Hematopoietic multipotent progenitor cell treated with erythropoietin and hydrocortisone succinate and interleukin-3 and kit ligand, for 8 days (in vitro differentiated cells): ENCODE measurements at places on chromosomes 5 and 9.

- no peak for DNase-seq
Observed at GRCh38 chr9:99108131-99108530, 3.2 kb downstream of the TGFBR1 start.

GRCh38 chr9:109802491-109802890 lies 22.5 kb downstream of the PALM2AKAP2 start:
- DNase-seq: no peak

GRCh38 chr5:32436553-32437242 lies 7.8 kb downstream of the ZFR start:
- no peak for DNase-seq

DNA sequence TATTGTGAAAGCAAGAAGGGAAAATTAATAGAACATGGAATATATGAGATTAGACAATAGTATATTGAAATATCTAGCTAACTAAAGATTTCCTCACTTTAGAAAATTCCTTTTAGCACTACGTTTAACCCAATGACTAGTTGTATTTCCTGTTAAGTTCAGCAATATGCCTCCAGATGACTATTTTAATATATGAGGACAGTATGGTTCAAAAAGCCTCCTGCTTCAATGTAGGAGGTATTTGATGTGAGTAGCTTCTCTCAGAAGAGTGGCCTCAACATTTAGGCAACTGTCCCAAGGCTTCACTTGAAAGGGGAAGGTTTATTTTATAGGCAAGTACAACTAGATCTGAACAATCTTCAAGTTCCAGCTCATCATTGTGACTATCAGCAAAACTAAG lies 2.0 kb upstream of the MEF2C start:
- no peak for DNase-seq

DNA sequence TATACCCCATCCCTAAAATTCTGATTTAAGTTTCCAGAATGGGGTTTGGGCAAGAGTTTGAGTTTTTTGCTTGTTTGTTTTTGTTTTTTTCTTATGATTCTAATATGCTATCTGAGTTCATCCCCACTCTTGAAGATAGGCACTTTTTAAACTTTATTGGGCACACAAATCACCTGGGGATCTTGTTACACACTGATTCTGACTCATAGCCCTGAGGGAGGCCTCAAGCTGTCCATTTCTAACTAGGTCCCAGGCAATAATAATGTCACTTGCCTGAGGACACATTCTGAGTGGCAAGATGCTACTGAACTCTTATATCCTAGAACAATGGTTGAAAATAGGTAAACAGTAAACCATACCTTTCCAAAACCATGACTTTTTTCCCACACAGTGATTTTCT lies 22.8 kb upstream of the ABLIM3 start:
- no peak for DNase-seq

DNA sequence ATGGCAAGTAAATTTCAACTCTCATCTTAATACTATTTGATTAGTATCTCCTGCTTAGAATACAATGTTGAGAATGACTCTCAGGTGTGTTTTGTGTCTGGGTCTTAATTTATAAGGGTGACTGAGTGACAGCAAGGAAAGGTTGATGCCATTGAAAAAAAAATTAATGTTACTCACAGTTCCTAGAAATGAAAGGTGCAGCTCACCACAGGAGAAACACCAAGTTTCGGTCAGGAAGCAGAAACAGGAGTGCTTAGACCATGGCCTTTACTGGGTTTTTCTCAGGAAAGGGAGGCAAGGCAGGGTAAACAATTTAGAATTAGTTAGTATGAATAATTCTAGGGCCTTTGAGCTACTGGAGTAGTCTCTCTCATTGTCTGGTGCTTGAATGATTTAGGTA lies 159.2 kb upstream of the C9orf72 start:
- DNase-seq: no peak

DNA sequence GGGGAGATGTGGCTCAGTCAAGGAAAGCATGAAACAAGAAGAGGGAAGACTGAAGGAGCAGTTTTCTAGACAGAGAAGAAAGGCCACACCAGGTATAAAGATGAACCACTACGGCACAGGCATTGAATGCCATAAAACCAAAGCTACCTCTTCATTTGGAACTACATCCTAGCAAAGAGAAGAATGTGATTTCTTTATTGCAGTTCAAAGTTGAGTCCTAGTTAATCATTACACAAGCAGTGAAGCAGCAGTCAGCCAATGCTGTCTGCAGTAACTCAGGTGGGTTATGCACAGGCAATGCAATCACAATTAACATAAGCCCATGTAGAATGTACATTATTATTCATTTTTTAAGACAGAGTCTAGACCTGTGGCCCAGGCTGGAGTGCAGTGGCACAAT lies 21.7 kb upstream of the PCAT7 start:
- no peak for DNase-seq

GRCh38 chr5:156934450-156935211 lies 28.4 kb downstream of the TIMD4 start:
- peak; percentile 24 for DNase-seq

DNA sequence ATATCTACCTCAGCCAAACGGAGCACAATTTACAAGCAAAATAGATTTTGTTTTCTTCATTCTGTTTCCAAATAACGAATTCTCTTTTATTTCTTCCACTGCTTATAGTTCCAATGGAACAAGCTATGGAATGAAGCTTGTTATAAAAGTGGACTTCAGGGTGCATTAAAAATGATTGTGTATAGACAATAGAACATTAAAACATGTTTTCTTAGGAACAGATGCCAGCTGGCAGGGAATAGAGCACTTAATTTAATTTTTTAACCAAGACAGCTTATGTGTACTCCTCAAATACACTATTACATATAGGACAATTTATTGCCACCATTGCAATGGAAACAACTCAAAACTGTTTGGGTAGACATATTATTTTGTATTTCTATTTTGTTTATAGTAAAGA lies 860.1 kb upstream of the TYRP1 start:
- no peak for DNase-seq

DNA sequence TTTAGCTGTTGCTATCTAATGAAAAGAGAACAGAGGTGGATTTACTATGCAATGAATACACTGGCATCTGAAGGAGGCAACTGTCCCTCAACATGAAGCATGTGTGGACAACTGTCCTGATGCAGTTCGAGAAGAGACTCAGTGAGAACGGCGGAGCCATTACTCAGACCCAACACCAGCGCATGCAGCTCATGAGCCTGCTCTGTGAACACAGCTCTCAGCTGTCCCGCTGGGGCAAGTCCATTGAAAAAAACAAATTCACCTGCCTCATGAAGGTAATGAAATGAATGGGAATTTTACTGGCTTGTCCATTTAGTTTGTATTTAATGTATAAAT lies 78.8 kb downstream of the SPTLC1 start:
- no peak for DNase-seq

DNA sequence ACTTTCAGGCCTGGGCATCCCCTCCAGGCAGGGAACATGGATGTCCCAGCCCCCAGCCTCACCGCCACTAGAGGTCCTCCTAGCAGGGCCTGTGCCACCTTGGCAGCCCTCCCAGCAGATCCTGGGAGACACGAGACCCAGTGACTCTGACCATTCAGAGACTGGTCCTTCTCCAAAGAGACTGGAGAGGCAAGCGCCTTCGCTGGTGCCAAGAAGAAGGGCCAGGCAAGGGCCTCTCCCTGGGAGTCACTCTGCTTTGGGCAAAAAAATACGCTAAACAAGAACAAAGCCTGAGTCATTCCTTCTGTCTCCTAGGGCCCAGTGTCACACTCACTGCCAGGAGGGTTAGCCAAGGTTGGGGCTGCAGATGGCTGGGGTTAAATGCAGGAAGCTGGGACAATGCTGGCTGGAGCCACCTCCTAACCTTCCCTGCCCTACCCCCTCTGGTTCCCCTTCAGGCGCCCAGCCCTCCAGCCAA lies 35.3 kb upstream of the SMIM23 start:
- peak; percentile 34 for DNase-seq

DNA sequence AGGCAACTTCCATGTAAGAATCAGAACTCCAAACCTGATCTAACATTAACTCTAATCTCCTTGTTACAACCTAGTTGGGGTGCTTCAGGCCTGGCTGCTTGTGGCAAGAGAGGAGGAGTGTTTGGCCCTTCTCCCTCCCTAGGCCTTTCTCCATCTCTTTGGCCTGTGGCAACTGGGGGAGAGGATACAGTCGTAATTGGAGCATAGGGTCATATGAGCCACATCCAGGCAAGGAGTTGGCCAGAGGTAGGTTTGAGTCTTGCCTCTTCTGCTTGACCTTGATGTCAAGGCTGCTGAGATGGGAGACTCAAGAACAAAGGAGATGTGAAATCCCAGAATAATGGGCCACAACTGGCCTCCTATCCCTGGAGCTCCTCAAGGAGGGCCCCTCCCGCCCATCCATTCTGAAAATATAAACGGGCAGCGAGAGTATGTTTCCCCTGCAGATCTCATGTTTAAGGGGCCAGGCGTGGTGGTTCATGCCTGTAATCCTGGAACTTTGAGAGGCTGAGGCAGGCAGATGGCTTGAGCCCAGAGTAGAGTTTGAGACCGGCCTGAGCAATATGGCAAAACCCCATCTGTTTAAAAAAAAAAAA lies 59.3 kb upstream of the ANGPTL2 start:
- DNase-seq: no peak

GRCh38 chr5:172127581-172127980 lies 60.4 kb downstream of the STK10 start:
- no peak for DNase-seq

DNA sequence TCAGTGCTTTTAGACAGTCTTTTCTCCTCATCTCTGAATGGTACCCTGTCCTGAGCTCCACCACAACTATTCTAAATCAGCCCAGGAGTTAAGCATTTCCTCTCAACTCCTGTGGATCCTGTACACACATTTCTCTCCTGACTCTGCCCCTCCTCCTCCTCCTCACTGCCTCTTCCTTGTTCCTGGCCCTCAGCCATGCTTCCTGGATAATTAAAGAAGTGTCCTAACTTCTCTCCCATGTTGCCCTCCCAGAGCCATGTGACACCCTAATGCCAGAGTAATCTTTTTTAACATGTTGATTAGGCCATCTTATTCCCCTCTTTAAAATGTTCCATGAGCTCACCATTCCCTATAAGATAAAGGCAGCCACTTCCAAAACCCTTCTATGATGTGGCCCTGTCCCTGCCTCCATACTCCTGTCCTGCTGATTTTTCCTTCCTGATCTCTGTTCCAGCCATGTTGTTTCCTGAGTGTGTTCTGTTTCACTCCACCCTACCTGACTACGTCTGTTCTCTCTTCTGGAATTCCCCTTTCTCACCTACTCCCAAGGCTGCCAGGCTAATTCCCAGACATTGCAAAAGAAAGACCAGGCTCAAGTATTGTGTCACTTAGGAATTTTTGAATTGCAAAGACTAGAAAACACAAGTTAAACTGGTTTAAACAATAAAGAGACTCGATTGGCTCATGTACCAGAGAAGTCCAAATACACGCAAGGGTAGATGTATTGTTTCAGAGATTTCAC lies 295.2 kb downstream of the MAST4 start:
- DNase-seq: no peak

GRCh38 chr9:131722255-131722654 lies 17.6 kb downstream of the RAPGEF1 start:
- peak; percentile 26 for DNase-seq

DNA sequence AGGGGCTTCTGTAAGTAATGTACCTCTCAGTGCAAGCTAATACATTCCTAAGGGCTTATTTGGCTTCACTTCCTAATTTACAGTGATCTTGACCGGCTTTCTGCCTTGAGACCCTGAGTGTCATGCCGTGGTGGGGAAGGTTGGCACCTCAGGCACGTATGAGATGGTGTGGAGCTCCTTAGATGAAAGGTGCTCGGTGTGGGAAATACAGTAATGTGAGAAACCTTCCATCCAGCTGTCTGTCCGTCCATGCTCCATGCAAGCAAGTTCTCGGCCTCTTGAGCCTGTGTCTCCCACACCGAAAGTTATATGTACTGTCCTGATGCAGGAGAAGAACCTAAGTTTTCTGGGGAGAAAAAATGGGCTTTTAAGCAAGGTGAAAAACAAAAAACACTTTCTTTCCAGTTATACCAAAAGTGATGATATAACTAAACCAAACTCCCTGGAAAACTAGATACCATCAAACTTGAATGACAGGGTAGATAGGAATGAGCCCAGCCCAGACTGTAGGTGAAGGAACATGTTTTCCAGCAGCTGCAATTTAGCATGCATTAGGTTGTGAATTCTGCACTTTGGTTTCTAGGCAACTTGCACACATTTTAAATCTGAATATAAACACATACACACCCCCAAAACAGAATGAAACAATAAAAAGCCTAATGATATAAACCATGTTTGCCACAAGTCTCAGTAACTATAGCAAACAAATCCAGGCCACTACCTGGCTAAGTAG lies 279.6 kb downstream of the FANCC start:
- DNase-seq: no peak

GRCh38 chr9:82134010-82134409 lies 145.4 kb downstream of the SPATA31D1 start:
- DNase-seq: no peak

GRCh38 chr5:32319392-32319791 lies 6.7 kb upstream of the MTMR12 start:
- DNase-seq: no peak

GRCh38 chr5:91092859-91093783 lies 290.0 kb downstream of the ARRDC3 start:
- DNase-seq: no peak

DNA sequence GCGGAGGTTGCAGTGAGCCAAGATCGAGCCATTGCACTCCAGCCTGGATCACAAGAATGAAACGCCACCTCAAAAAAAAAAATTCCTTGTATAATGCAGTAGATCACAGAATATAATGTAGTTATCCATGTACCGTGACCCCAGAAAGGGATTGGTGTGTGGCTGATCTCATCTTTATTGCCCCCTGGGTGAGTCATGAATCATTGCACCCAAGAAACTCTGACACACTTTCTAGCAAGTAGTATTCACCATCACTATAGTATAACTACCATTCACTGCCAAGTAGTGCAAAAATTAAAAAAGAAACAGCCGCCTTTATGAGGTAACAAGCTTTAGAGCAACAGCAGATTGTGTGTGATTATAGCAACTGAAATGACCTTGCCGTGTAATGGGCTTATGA lies 23.7 kb upstream of the ANKH start:
- DNase-seq: no peak

DNA sequence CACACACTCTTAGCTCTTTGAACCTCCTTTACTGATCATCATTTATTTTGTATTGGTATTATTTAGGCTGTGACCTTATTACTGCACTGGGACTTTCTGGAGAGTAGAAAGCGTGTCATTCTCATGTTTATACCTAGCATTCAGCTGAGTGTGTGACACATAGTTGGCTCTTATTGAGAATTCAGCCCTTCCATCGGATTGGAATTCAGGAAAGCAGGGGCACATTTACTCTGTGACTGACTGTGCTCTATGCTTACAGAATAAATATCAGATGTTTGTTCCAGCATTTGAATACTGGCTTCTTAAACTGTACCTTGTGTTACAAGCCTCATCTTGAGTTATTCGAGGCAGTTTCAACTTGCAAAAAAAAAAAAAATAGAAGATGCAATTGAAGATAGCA lies 360.9 kb upstream of the DAP start:
- no peak for DNase-seq

DNA sequence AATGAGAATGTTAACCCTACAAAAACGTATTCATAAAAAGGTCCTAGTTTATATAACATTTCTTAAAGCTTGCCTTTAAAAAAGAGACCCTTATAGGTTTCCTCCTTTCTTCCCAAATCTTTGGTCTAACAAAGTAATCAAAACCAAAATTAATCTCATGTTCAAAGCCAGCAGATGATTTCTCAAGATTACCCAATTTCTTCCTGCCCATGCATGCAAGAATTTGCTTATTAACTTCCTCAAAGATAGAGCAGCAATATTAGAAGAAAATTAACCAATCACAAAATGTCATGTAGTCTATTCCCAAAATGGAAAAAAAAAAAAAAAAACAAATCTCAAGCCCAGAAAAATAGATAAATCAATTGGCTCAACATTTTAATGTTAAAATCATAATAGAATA lies 114.9 kb downstream of the MLLT3 start:
- DNase-seq: no peak

- DNase-seq: no peak
Observed at GRCh38 chr5:180212363-180213255, 3.6 kb upstream of the RASGEF1C start.
